Activated CD4-positive, alpha-beta T cell treated with anti-CD3 and anti-CD28 coated beads, Interleukin-2, amount 50 U/mL, for 1 hour (primary cell): ENCODE measurements at places on chromosomes 6 and 20.

DNA sequence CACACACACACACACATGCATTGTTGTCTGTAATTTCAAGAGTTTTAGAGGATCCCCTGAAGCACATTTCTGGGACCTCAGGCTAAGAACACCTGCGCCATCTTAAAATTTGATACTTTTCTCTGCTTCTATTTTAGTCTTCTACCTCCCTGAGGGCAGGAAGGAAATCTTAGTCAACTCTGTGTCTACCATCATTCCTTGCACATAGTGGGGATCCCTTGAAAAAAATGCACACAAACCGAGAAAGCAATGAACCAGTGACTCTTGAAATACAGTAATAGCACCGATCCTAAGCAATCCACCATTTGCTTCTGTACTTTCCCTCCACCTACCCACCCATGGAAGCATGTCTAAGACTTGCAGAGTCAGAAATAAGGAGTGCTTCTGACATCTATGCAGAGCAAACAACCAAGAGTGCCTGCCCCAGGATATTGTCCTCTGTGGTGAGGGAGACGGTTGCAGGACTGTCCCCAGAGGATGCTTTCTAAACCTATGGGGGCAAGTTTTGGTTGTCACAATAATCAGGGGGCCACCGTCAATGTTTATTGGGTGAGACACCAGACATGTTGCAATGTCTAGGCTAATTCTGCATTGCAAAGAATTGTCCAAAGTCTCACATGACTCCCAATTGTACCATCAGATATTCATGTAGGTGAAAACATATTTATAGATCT, 208.0 kb upstream of the TAB2 start:
- no peak for DNase-seq

DNA sequence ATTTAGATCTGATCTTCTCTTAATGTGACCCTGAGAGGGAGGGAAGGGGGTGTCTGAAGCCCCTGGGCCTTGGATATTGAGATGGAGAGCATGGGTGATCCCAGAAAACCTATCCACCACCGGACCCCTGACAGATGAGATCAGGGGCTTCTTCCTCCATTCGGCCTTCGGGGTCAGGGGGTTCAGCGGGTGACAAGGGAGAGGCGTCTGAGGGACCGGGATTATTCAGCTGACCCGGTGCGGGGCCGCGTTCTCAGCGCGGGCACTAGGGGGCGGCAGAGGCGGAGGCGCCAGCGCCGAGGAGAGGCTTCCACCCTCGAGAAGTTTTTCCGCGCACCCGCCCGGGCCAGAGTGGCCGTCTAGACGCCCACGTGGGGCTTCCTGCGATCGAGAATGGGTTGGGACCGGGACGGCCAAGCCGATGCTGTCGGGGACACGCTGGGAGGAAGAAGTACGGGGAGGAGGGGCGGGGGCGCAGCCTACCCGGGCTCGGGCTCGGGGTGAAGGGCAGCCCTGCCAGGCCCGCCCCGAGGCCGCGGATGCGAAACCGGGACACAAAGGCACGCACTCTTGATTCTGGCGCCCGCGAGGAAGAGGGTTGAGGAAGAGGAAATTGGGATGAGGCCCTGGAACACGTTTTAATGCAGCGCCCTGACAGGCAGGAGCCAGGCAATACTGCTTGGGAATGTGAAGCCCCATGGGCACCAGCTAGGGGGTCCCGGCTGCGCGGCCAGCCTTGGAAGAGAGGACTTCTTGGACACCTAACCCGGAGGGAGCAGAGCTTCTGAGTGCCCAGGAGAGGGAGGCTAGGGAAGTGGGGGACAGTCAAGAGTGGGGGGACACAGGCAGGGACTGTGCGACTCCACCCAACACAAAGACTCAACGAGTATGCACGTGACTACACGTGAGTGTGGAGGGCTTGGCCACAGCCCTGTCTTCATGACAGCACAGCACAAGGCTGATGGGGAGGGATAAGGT, 30.6 kb downstream of the COL11A2 start:
- peak; percentile 84 for DNase-seq

GRCh38 chr20:40427026-40427425, 262.0 kb downstream of the MAFB start:
- DNase-seq = no peak

DNA sequence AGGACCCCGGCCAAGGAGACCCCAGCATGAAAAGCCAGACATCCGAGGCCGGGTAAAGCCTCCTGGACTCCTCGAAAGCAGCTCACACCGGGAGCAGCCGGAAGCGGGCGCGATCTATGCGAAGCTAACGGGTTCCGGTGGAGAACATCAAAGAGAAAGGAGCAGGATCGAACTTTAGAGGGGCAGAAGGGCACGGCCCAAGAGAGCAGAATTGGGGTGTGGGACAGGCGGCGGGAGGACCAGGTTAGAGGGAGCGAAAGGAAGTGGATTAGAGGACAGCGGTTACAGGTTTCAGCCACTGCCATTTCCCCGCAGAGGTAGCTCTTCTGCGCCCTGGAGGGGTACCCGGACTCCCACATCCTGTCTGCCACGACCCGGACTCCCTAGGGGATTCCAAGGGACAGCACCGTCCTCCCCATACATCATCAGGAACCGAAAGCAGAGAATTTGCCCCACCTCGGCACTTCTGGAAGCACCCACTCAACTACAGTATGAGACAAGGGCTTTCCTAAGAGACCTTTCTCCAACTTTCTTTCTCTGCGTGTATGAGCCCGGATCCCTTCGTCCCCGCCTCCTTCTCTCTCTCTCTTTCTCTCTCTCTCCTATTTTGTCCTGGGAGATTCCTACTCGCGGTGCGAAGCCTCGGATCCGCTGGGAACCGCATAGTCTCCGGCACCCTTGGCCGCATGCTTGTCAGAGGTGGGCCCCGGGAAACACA, 507 bp upstream of the VGLL2 start:
- DNase-seq = no peak
